ENCODE measurements at places on chromosomes 2 and 18. TPM values are rescaled to one million over a fixed set of nuclear protein-coding genes. Genes with fewer than 3 reads are reported as not detected.

- no peak for DNase-seq
Observed at GRCh38 chr2:99374747-99375146, 37.6 kb downstream of the EIF5B start.

DNA sequence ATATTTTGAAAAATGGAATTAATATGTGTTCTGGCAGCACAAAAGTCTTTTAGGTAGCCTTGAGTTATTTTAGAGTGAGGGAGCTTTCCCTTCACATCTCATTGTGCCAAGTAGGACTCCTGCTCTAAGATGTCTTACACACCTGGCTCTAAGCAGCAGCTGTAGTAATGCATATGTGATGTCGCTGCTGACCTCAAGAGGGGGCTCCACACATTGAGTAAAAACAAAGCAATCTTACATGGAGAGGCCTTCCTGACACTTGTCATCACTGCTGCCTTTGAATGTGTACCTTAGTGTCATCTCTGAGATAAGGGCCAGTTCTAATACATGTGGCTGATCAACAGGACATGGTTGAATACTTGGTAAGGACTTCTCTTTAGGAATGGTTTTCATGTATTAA lies 75.8 kb downstream of the ACTR3 start:
- no peak for DNase-seq

DNA sequence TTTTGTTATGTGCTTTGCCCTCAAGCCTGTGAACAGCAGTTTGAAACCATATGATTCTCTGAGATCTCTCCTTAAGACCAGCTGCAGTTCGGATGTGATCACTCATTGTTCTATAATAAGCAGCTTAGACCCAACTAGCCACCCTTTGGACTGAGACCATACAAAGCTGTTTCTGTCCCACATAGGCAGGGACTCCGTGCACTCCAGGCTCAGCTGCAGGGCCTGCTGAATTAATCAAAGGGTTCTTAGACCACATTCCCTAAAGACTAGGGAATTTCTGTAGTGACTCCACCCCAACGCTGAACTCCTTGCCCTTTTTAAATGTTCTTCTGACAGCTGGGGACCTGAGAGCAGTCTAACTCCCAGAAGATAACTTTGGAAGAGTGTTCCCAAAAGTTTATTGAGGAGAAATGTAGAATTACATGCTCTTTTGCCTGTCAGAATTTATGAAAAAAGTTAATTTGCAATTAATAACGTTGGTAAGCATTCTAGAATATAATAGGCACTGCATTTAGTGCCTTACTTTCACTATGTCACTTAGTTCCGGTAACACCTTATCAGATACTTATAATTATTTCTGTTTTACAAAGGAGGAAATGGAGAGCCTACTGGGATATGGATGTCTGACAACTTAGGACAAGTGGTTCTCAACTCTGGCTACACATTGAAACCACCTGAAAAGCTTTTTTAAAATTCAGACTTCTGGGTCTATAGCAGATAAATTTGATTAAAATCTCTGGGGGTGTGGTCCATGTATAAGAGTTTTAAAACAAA lies 42.3 kb downstream of the GULP1 start:
- DNase-seq: no peak

DNA sequence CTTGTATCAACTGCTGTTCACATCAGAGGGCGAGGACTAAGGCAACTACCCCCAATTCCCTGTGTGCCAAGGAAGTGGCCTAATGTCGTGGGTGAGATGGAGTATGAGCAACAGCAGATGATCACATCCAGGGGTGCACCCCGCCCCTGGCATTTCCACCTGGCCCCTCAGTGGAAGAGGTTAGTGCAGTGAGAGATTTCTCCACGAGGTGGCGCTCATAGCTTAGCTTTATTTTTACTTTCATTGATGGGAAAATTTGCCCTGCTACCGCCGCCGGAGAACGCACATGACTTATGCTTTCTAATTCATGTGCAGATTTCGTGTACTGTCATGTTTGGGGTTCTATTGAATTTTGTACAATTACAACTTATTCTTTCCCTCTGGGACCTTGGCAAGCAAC lies 470.6 kb upstream of the MEX3C start:
- peak; percentile 49 for DNase-seq

- DNase-seq: no peak
Observed at GRCh38 chr2:40658941-40659340, 207.1 kb upstream of the SLC8A1 start.

DNA sequence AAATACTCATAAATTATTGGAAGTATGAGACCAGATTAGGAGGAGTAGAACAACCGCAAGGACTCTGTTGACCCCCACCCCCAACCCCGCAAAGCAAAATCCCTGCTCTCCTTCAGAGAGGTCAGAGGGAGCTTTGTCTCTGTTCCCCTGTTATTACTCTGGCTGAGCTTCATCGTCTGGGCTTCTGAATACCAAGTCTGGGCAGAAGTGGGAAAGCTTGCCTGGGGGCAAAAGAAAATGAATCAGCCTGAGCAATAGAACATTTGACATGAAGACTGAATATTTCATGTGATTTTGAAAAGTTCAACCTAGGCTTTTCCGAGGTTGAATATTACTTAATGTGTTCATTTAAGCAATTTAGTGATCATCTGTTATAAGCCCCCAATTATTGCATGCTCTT lies 114.6 kb upstream of the ARHGAP28 start:
- no peak for DNase-seq

DNA sequence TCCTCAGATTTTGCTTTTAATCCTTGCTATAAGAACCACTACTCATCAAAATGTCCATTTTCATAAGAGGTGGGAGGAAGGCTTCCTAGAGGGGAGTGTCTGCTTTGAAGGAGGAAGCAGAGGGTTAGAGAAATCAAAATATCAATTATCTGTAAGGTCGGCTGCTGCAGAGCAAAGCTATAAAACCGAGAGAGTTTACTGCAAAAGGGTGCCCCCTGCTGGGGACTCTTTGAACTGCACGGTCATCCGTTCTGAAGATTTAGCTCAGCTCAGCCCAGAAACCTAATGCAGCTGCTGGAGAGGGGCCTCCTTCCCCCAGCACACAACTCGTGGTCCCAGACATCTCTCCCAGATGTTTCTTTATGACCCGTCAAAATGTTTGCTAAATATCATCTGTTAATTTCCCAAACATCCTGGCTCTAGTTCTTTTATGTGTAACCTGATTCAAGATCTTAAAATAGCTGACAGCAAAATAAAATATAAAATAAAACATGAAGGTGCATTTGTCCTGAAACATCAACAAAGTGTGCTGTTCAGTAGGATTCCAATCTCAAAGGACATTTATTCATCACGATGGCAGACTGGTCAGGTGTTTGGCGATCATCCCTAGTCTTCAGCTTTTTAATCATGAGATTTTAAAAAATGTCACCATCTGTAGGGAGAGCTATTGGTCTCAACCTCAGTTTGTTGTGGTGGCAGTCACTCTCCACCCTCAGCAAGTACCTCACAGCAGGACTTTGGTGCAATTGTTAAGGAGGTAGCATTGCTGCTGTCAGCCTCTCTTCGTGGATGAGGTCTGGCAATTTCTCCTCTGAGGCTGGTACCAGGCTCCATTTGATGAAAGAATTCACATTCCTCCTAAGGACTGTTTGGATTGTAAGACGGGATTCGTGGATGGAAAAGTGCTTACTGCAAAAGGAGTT lies 185.9 kb downstream of the MTX2 start:
- DNase-seq: peak; percentile 88

DNA sequence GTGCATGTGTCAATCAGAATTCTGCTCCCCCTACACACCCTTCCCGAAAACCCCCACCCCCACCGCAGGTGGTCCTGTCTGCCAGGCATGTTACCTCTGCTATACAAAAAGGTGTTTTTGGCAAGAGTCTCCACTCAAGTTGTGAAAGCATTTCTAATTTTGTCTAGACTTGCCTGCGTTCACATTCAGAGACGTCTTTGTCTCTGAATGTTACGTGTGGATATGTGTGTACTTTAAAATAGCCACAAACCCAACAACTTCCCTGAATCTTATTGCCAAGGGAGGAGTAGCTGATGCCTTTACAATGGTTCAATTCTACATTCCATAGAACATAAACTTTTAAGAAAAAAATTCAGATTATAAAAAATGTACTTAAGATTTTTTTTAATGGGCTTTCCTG lies 66.6 kb downstream of the ITGA4 start:
- no peak for DNase-seq

GRCh38 chr2:125227843-125228392 lies 1202.8 kb downstream of the CNTNAP5 start:
- DNase-seq: no peak

GRCh38 chr18:35564795-35565453 lies 16.6 kb upstream of the GALNT1 start:
- no peak for DNase-seq

DNA sequence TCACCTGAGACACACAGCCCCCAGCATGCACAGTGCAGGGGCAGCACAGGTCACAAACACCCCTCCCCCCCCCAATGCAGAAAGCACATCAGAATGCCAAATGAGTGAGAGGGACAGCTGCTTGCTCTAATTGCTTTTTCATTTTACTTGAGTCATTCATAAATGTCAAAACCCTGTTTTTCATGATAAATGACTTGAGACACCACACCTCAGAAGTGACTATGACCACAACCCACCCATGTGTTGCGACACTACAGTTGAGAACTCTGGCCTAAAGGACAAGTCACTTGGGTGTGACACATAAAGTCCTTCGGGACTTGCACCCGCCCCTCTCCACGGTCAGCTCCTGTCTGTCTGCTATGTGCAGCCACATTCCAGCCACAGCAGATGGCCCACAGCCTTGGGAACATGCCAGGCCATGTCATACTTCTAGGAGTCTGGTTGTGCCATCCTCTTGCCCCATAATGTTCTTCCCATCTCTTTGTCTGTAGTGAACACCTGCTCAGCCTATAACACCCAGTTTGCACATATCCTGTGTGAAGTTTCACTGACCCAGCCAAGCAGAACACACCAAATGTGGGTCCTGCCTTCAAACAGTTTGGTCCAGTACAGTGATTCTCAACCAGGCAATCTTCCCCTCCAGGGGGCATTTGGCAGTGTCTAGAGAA lies 30.2 kb upstream of the RIOK3 start:
- DNase-seq: no peak

- no peak for DNase-seq
Observed at GRCh38 chr2:102632380-102633175, 13.2 kb downstream of the SLC9A2 start.

- DNase-seq: no peak
Observed at GRCh38 chr2:64376926-64377325, 77.0 kb upstream of the LGALSL start.

- DNase-seq: no peak
Observed at GRCh38 chr2:60483401-60483800, 70.1 kb downstream of the BCL11A start.

The PSD4 gene
- polyA plus RNA-seq: 10.6 TPM

The TXNDC2 gene
- polyA plus RNA-seq: 0.10 TPM

The KLHL30 gene
- polyA plus RNA-seq: 0.18 TPM

The THAP4 gene
- 57.6 TPM for polyA plus RNA-seq

The ACTG2 gene
- 4.7 TPM for polyA plus RNA-seq

Data from left renal cortex interstitium (tissue), 4 donors.